H54 (cell line): ENCODE measurements at places on chromosomes 5 and 9.

- no peak for DNase-seq
These were observed 10.3 kb upstream of the PRUNE2 start for GRCh38 chr9:76916231-76916630.

- no peak for DNase-seq
These were observed 45.2 kb upstream of the HMCN2 start for GRCh38 chr9:130220352-130220751.

- DNase-seq, result no peak
These were observed 90.3 kb downstream of the ZNF474 start for GRCh38 chr5:122219436-122220166.

GRCh38 chr9:135033487-135033886 lies 54.0 kb upstream of the OLFM1 start:
- no peak for DNase-seq
